ENCODE measurements at places on chromosomes 1 and 21.
A peak's percentile ranks its signal among the peaks of the same experiment; 100 is the strongest.

DNA sequence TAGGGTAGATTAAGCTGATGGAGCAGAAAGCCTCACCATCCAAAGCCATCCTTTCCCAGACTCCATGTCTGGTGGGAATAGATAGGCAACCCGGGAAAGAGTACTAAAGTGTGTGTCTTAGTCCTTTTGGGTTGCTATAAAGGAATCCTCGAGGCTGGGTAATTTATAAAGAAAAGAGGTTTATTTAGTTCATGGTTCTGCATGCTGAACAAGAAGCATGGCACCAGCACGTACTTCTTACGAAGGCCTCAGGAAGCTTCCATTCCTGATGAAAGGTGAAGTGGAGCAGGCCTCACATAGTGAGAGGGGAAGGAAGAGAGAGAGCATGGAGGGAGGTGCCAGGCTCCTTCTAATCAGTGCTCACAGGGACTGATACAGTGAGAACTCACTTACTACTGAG lies 6.2 kb upstream of the SLC37A1 start:
- no peaks in the 10 kb centered on the region for H3K27me3 ChIP-seq
- no peak overlapping the region for H3K27ac ChIP-seq
- no peak for DNase-seq
- H3K4me3 ChIP-seq = no peak overlapping the region

- peaks cover 7% of the 10 kb centered on the region for H3K27me3 ChIP-seq
- no peaks in the 10 kb centered on the region for H3K36me3 ChIP-seq
- no peak overlapping the region for H3K4me3 ChIP-seq
- H3K27ac ChIP-seq = no peak overlapping the region
Observed at GRCh38 chr1:6170742-6171201, 9.3 kb downstream of the CHD5 start.

GRCh38 chr1:1758692-1759455 lies 19.4 kb downstream of the NADK start:
- no peak for DNase-seq
- H3K4me3 ChIP-seq = no peak overlapping the region
- H3K4me1 ChIP-seq = no peaks in the 10 kb centered on the region
- no peaks in the 10 kb centered on the region for H3K27me3 ChIP-seq
- H3K36me3 ChIP-seq = peaks cover 83% of the 10 kb centered on the region
- H3K27ac ChIP-seq = no peak overlapping the region

DNA sequence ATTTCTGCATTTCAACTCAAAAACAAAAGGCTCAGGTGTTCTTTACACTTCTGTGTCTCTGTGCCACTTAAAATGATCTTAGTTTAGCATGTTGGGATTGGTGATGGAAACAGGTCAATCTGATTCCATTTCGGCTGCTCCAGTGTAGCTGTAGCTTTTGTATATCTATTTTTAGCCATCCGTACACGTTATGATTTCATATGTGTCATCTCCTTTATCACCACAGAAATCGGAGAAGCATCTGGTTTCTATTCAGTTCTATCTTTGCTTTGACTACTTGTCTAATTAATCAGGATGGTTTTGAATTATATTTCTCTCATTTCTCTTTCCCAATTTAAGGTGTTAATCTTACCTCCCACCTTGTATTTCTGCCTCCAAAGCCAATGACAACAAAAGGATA lies 41.1 kb downstream of the RGS21 start:
- H3K27me3 ChIP-seq = no peaks in the 10 kb centered on the region
- H3K4me1 ChIP-seq = no peaks in the 10 kb centered on the region
- no peaks in the 10 kb centered on the region for H3K36me3 ChIP-seq
- no peak overlapping the region for H3K27ac ChIP-seq

DNA sequence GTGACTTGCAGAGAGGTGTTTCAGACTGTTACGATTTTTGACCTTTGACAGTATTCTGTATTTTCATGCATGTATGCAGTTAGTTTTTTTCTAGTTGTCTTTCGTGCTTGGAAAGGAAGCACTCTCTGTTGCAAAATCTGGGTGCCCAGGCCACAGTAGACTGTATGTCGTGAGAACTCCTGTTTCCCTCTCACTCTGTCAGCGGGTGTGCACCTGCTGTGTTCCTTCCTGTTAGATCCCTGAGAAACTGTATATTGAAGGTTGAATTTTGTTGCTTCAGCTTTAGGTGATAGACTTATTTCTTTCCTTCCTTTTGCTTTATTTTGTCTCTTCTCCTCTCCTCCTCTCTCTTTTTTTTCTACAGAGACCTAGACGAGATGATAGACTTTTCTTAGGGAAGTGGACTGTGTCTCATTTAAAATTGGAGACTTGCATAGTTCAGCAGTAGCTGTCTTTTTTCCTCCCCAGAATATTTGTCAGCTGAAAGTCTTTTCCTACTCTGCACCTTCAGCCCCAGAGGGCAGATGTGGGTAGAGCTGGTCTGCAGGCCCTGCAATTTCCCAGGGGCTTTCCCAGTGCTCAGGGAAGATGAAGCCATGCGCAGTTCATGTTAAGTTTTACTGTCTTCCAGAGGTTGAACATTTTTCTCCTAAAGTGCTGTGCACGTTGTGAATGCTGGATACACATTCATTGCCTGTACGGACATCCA lies 1.4 kb downstream of the TRAPPC10 start:
- DNase-seq = no peak
- peaks cover 15% of the 10 kb centered on the region for H3K36me3 ChIP-seq
- no peaks in the 10 kb centered on the region for H3K27me3 ChIP-seq
- H3K4me3 ChIP-seq = peak overlapping the region; percentile 87
- H3K27ac ChIP-seq = peak overlapping the region; percentile 85
- peaks cover 55% of the 10 kb centered on the region for H3K4me1 ChIP-seq
